ENCODE measurements at places on chromosomes 6 and 20.

GRCh38 chr6:5726976-5727718 is 279.6 kb downstream of the NRN1 start:
- no peak for DNase-seq

- no peak for DNase-seq
Observed at GRCh38 chr6:110826236-110827129, 11.2 kb upstream of the CDK19 start.

GRCh38 chr6:16901782-16902181 is 140.5 kb upstream of the ATXN1 start:
- DNase-seq = no peak

- DNase-seq = peak; percentile 62
Observed at GRCh38 chr6:56370127-56370540, 122.8 kb upstream of the COL21A1 start.

DNA sequence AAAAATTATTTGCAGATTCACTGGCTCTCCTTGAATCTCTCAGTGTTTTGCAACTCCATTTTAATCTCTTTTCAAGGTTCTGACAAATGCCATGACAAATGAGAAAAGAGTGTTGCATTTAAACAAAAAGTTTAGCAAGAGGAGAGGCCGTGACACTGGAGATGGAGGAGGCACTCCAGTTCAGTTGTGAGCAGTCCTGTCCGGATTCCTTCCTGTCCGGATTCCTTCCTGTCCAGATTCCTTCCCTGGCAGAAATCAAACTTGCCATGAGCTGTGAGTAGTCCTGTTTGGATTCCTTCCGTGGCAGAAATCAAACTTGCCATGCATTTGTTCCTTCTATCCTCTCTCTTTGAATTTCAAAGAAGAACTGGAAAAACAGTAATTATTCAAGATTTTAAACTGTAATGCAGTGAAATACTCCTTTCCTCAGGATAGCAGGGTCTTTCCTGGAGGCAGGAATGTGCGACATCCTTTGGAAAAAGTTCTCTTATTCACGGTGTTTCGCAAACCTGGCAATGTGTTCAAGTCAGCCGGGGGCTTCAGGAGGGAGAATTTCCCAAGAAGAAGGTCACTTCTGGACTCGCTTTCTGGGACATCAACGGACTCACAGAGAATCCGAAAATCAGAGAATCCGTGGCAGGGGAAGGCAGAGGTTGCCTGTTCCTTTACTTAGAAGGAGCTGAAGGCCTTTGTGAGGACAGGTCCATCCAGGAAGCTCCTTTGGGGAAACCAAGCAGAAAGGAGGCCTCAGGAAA is 48.7 kb upstream of the DACT2 start:
- DNase-seq = no peak

GRCh38 chr6:170084166-170084730 is 206.6 kb downstream of the DLL1 start:
- no peak for DNase-seq

- DNase-seq = no peak
Observed at GRCh38 chr6:54860739-54861138, 14.2 kb downstream of the FAM83B start.

DNA sequence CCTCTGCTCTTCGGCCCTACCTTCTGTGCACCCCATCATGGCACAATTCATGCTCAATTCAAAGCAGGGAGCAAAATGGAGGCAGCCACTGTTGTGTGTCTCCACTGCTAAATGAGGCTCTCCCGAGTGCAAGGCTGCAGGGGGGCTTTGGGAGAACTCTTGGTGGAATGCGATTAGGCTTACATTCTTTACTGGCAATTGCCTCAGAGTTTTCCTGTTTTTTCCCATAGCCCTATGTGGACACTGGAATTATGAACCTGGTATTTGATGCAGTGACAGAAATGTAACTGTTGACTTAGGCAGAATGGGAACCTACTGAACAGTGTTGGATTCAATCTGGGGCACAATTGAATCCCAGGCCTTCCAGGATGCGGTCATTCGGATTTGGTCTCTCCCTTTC is 187.9 kb upstream of the GMDS start:
- DNase-seq = no peak

DNA sequence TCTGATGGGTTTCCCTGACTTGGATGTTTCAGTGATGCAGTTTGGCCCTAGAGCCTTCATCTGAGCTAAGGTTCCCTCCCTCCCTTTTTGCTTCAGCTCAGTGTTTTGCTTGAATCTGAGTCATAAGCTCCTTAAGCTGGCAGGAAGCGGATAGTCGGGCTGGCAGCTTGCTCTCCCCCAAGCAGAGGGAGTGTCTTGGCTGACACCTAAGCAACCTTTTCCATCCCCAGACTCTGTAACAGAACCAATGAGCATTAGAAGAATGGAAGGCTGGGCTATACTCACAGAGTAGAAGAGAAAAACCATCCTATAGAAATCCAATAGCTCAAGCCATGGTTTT is 98.3 kb downstream of the HAO1 start:
- DNase-seq = peak; percentile 16

Data from forelimb muscle (tissue), 1 donor.